ENCODE measurements at places on chromosomes 6 and 20. TPM values are rescaled to one million over a fixed set of nuclear protein-coding genes. Genes with fewer than 3 reads are reported as not detected.

Gene BNIP5
- 14.4 TPM for total RNA-seq

Gene GABRR2
- total RNA-seq = 0.55 TPM

Gene NR2E1
- not detected for total RNA-seq

Gene DNMT3B
- total RNA-seq = 0.78 TPM

Gene HDGFL1
- total RNA-seq = not detected

Gene POLH
- total RNA-seq = 11.2 TPM

Gene ARFGAP1
- total RNA-seq = 67.4 TPM

Gene GINS1
- total RNA-seq = 2.7 TPM

Gene ZC2HC1B
- total RNA-seq = not detected

DNA sequence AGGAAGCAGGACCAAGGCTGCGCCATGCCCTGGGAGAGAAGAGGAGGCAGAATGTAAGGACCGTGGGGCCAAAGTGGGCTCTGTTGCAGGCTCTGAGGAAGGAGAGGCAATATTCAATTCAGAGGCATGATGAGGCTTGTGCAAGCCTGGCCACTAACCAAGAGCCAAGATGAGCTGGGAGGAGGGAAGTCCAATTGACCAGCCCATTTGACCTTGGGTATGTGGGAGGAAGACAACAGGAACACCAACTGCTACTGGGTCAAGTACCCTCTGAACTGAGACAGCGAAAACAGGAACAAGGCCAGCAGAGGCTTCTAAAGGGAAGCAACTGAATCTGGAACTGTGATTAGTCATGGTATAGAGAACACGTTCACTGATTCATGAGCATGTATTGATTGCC lies 779.6 kb downstream of the MAFB start:
- peak; percentile 41 for DNase-seq

DNA sequence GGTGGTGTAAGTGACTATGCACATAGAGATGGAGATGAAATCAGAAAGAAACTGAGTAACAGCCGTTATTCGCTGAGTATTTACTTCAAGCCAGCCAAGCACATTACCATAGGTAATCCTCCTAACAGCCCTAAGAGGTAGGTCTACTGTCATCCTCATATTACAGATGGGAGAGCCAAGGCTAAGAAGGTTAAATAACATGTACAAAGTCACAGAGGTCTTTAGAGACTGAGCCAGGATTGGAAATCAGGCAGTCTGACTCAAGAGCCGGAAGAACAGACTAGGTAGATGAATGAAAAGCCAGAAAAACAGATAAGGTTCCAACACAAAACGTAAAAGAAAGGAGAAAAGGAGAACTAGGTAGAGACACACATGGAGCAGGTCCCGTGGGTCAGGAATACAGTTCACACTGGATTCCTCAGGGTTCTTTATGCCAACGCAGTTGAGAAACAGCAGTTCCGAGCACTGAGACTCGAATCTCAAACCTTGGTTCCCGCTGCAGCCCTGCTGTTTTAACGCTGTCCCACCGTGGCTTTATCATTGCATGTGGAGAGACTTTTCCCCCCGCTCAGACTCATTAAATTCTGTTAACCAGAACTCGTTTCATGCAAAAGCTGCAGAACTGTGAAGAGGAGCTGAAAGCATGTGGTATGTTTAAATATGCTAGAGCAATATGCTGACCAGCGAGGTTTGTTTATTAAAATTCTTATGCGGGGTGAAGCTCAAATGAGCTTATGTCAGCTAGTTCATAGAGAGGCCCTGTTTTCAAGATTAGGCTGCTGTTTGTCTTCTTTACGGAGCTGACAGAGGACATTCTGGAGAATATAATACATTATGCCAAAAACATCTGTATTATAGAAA lies 537.9 kb downstream of the CD83 start:
- DNase-seq = no peak

GRCh38 chr20:63028461-63028921 lies 21.7 kb upstream of the BHLHE23 start:
- DNase-seq = no peak

DNA sequence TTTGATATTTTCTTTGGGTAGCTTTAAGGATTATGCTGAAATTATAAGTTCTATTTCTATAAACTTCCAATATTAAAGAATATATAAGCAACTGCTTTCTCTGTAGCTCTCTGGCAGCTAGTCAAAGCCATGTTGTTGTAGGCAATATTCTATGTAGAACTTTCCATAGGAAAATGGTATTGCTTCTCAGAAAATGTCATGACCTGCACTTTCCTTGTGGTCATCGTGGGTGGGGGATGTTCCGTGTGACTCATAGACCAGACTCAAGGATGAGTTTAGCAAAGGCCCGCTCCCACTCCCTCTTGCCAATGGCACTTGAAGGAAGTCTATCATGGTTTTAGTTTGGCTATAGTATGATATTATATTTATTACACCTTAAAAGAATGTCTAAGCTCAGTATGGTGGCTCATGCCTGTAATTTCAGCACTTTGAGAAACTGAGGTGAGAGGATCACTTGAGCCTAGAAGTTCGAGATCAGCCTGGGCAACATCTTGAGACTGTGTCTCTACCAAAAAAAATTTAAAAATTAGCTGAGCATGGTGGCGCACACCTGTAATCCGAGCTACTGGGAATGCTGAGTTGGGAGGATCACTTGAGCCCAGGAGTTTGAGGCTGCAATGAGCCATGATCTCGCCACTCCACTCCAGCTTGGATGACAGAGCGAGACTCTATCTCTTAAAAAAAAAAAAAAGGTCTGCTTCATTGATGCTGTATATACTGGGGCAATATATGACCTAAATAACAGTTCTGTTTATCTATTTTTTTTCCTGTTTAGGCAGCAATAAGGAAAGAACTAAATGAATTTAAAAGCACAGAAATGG lies 36.6 kb upstream of the LTV1 start:
- DNase-seq = no peak

DNA sequence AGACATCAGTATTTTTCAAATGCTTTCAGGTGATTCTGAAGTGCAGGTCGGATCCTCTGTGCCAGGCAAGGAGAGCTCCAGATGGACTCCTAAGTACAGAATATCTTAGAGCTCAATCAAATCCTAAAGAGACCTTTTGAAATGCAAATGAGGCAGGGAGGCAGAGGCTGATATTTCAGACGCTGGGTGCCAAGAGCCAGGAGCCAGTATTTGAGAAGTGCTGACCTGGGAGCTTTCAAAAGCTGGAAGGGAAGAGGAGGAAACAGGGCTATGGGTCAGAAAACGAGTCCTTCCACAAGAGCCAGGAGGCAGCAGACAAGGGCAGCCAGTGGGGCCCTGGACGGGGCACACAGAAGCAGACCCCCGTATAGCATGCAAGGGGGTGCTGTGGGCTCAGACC lies 46.1 kb upstream of the DSN1 start:
- DNase-seq = no peak

GRCh38 chr20:51935003-51935358 lies 132.7 kb upstream of the SALL4 start:
- DNase-seq = no peak

GRCh38 chr6:164184410-164184809 lies 769.9 kb downstream of the QKI start:
- DNase-seq = no peak

DNA sequence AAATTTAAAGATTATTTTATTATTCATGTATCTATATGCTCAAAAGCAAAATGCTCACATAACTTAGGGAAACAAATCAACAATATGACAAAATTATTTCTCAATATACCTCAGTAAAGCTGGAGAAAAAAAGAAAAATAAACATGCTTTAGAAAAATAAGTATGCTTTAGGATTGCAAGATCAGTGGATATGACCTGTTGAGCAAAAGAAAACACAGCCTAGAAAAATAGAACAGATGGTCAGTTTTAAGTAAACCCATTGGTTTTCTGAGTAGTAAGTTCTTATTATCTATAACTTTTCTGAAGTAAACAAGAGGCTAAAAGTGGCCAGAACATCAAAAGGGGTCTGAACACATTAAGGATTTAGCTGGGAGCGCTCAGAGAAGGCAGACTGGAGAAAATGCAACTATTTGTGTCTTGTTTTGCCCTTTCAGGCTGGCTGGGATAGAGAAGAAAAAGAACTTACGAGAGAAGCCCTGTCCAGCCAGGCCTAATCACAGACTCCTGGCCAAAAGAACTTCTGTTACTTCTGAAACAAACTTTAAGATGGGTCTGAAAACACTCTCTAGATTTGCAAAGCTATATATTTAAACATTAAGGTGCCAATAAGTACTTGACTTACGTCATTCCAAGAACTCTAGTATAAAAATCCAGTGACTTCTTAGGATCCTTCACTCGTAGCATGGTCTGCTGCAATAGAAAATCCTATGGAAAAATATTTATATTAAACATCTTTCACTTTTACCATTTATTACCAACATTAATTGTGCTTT lies 16.5 kb downstream of the GLO1 start:
- no peak for DNase-seq

GRCh38 chr20:6636209-6637159 lies 131.0 kb upstream of the BMP2 start:
- no peak for DNase-seq

DNA sequence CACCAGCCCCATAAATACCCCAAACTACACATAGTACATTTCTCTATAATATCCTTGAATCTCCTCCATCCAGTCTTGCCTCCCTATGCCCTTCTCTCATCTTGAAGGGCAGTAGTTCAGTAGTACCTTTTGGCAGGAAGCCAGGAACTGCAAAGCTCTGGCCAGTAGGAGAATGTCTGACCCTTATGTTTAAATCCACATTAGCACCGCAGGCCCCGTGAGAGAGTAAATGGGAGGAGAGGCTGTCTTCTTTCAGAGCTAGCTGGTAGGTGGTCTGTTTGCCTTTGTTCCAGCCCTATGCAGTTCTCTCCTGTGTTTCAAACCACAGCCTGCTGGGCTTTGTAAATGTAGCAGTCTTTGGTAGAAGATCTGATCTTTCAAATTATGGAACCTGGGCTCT lies 690.7 kb downstream of the DOK5 start:
- DNase-seq = no peak

- no peak for DNase-seq
Measured at GRCh38 chr20:43529051-43529450, 21.6 kb downstream of the L3MBTL1 start.

- no peak for DNase-seq
Measured at GRCh38 chr6:70844301-70844700, 112.6 kb downstream of the B3GAT2 start.

GRCh38 chr6:139759086-139759485 lies 384.6 kb upstream of the CITED2 start:
- DNase-seq = no peak

GRCh38 chr20:31675828-31676608 lies 38.3 kb downstream of the COX4I2 start:
- no peak for DNase-seq

DNA sequence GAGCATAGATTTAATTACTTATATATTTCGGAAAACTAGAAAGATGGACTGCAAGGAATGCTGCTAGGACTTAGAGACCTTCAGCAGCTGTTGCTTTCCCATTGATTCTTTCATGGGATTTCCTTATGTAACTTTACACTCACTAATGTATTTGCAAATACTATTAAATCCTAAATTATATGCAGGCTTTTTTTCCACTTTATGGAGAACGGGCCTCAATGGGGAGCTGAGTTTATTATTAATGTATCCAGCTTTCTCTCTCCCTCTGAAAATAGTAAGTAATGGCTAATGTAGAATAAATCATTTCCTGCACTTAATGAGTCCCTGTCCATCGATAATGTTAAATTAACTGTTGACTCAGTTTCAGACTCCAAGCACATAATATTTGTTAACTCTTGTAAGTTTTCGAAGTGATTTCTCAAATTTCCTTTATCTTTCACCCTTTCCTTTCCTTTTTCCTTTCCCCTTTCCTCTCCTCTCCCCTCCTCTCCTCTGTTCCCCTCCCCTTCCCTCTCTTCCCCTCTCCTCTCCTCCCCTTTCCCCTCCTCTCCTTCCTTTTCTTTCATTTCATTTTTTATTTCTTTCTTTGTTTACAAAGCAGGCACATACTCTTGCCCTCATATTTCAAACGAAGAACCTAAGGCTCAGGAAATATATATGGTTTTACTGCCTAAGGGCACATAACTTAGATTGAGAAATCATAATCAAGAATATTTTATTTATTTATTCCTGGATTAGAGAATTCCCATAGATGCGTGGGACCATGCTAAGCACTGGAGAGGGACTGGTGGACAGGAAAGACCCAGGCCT lies 503.6 kb downstream of the MMUT start:
- no peak for DNase-seq

DNA sequence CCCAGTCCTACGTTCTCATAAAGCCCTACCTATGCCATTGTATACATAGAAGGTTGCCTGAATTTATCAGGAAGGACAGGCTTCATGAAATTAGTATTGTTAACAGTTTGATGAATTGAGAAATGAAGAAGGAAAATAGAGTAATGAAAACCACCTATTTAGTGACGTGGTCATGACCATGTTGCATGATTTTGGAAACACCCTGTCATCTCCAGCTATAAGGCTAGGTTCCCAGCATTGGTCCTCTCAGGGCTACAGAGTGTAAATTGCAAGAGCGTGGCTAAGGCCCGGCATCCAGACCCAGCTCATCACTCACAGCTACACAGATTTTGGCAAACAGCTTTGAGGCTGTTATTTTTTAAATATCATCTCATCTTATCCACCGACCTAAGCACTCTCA lies 203.6 kb downstream of the MEI4 start:
- DNase-seq = no peak

DNA sequence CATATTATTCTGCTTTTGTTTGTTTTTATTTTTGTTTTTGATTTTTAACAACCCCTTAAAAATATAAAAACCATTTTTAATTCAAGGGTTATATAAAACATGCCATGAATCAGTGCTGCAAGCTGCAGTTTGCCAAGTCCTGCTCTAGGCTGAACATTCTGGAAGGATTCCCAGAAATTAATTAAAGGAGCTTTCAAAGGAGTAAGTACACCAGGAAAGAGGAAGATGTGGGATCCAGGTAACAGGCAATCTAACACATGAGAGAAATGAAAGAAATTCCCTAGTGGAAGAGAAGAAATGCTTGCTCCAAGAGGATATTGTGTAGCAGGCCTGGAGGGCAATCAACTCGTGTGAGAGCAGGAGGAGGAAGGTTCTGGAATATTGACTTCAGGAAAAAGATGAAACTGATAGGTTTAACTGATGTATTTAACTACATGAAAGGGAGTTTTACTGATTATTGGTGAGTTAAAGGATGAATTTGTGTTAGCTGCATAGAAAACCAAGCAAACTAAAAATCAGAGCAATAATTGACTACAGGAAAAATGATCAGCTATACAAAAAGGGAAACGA lies 146.0 kb upstream of the PHACTR1 start:
- DNase-seq = no peak

All from left colon (tissue), 2 donors.